ENCODE measurements at places on chromosomes 12 and 14.

GRCh38 chr14:68554231-68554630 is 238.6 kb downstream of the ZFP36L1 start:
- DNase-seq, result no peak

GRCh38 chr14:73438993-73439392 is 19.4 kb downstream of the NUMB start:
- no peak for DNase-seq

- DNase-seq, result no peak
Observed at GRCh38 chr12:90030726-90031125, 322.1 kb upstream of the ATP2B1 start.

DNA sequence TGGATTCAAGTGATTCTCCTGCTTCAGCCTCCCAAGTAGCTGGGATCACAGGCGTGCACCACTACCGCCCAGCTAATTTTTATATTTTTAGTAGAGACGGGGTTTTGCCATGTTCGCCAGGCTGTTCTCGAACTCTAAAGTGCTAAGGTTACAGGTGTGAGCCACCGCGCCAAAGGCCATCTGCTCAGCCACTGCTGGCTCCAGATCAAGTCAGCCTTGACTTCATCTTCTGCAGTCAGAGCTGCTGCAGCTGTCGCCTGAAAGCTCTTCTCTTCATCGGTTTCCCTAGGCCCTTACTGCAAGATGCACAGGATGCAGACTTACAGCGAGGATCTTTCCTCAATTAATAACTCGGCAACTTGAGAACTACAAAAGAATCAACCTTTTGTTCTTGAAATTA is 66.8 kb downstream of the CLIP1 start:
- no peak for DNase-seq

DNA sequence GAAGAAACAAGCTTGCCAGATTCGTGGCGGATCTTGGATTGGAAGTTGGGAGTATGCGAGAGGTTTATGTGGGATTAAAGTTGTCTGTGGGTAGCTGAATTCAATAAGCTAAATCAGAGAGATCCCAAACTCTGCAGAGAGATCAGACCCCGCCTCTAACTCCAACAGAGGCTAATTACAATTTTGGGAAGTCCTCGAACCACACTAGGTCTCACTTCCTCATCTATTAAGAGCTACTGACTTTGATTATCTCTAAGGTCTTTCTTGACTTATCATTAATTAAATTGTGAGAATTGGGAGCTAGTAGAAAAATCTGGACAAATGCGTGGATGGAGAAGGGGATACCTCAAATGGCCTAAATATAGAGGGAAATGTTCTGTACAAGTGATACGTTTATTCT is 9.1 kb downstream of the NTF3 start:
- no peak for DNase-seq

GRCh38 chr14:41521891-41522290 is 84.8 kb upstream of the LRFN5 start:
- DNase-seq, result no peak

GRCh38 chr12:5480938-5481303 is 49.0 kb downstream of the NTF3 start:
- DNase-seq, result no peak

DNA sequence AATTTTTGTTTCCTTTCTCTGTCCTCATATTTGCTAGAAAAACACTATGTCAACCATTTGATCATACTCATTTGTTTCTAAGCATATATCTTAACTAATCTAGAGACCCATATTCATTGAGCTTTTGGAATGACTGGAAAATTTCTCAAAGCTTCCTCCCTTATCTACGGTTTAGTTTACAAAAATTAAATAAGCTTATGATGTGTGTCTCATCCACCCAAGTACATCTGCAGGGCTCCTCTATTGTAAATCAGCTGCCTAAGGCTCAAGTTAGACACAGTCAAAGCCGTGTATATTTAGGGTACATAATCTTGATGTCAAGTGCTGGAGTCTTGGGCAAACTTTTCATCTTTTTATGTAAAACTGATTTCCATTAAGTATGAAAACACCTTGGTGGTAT is 370.5 kb downstream of the DIO2 start:
- DNase-seq, result no peak

- DNase-seq, result no peak
Observed at GRCh38 chr14:101891471-101891870, 72.9 kb upstream of the DYNC1H1 start.

- DNase-seq, result no peak
Observed at GRCh38 chr14:65042296-65042695, 55.6 kb downstream of the FNTB start.

DNA sequence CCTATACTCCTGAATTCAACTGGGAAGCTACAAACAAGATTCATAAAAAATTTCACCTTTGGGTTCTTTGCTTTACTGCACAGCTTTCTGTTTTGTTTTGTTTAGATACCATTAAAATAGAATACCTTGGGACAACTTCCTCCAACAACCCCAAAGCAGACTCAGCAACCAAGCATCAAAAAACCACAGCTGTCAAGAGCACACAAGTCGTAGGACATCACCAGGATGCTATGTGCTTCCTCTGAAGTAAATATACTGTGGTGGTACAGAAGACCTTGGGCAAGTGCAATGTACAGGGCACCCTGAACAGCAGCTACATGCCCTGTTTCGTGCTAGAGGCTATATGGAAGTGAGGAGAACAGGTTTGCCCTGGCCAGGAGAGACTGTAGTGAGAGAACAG is 359.3 kb downstream of the BCL11B start:
- no peak for DNase-seq

DNA sequence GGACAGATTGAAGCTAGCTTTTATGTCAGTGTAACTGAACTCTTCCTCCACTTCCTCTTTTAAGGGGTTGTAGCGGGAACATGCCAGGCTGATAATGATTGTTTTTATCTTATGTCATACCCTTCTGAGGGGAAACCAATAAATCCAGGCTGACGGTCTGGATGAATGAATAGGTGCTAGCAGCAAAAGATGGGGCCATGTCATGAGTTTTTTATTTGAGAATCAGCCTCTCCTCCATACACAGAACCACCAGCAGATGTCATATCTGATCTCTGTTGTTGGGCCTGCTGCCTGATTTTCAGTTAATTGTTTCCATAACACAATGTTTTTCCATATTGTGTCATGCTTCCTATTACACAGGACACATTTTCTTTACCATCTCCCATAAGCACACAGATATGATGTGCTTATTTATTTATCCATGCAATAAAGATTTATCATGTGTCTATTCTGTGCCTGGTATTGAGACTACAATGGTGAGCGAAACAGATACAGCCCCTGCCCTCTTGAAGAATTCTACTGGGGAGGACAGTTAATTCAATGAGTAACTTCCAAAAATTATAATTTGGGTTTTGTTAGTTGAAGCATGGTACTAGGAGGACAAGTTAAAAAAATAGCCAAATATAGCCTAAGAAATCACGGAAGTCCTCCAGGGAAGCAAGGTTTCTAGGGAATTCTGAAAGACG is 33.6 kb upstream of the CRY1 start:
- no peak for DNase-seq

- DNase-seq, result no peak
Observed at GRCh38 chr14:68814238-68814538, 21.3 kb upstream of the ZFP36L1 start.

DNA sequence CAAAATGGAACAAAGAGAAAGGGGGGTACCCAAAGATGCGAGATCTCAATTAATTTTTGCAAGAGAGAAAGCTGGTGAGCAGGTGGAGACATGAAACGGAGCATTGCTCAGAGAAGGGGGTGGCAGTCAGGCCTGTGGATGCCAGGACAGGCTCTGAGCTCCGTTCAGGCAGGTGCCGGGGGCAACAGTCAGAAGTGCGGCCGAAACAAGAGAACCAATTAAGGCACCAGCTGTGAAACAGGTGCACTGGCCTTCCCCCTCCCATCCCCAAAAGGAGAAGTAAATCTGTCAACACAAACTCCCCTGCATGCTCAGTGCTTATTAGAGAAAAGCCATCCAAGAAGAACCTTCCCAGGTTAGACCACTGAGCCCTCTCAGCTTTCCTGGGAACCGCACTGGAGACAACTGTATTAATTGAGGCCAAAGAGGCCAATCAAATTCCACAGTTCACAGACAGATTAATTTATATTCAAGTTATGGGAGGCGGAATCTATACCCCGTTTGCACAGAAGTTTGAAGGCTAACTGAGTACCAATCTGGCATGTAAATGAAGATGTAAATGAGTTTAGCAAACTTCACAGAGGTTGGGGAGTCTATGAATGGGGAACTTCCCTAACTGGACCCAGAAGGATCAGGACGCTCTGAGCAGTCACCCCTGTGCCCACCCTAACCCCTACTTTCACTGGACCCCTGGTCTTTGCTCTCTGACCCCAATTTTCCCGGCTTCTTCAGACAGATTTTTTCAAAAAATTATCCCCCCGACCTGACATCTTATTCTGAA is 20.9 kb downstream of the OAS2 start:
- no peak for DNase-seq

GRCh38 chr14:72904218-72904617 is 10.3 kb upstream of the DPF3 start:
- no peak for DNase-seq

- no peak for DNase-seq
Observed at GRCh38 chr12:103933237-103933636, 3.0 kb downstream of the HSP90B1 start.
